ENCODE measurements at places on chromosomes 5 and 9.

GRCh38 chr5:75668977-75669689 lies 48.1 kb downstream of the POC5 start:
- peak; percentile 63 for DNase-seq

GRCh38 chr5:95241161-95241560 lies 43.7 kb downstream of the MCTP1 start:
- DNase-seq = no peak

DNA sequence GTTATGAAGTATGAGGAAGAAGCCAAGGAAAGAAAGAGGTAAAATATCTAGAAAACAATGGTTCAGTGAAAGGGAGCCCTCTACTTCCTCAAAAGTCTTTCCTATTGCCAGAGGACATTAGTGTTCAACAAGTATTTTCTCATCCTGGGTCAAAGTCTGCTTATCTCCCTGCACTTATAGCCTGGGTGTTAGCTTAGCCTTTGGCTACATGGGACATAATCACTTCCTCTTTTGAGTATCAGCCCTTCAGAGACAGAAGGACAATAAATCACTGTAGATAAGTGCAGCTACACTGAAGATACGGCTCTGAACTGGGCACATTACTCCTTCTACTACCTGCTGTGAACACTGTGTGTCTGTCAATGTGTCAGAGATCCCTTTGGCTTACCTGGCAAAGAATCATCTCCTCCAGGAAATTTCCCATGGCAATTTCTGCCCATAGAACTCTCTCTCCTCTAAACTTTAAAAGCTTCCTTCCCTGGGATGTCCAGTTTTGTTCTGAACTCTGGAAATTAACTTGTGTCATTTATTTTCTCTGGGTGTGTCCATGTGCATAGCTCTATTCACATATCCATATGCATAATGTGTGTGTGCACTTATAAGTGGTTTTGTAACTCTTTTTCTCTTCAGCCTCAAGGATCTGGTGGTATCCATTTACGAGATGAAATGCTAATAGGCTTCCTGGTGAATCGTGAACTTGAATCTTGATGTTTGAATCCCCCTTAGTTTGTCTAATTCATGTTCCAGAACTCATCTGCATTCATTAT lies 30.0 kb upstream of the RECK start:
- no peak for DNase-seq

GRCh38 chr5:42854795-42855194 lies 43.1 kb upstream of the SELENOP start:
- no peak for DNase-seq

DNA sequence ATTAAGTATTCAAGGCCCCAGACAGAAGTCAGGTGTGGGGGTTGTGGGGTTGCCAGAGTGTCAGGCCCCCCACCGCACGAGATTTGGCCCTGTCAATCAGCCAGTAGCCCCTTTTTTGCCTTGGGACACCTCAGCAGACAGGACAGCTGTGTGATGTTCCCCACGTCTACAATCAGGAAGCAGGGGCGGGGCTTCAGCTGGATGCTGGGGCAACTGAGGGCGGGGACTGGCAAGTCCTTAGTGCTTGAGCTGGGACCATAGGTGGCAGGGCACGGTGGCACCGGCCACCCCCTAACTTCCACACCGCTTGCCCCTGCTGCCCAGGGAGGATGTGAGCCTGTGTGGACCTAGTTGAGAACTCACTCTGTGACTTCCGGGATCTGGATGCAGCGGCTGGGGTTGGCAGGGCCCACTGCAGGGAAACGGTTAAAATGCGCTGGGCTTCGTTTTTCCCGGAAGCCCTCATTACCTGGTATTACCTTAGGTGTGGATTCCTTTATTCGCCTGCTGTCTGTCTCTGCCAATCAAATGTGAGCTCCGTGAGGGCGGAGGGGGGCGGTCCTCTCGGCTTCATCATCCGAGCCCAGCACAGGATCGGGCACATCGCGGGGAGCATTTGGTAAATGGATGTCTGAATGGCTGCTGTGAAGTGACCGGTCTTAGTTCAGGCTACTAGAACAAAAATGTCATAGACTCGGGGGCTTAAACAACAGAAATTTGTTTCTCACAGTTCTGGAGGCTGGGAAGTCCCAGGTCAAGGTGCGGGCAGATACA lies 7.5 kb upstream of the GTF3C5 start:
- DNase-seq = peak; percentile 46

- no peak for DNase-seq
Measured at GRCh38 chr5:80237243-80237642, 18.6 kb downstream of the SERINC5 start.

- DNase-seq = no peak
Measured at GRCh38 chr5:668283-668995, 24.7 kb downstream of the TPPP start.

DNA sequence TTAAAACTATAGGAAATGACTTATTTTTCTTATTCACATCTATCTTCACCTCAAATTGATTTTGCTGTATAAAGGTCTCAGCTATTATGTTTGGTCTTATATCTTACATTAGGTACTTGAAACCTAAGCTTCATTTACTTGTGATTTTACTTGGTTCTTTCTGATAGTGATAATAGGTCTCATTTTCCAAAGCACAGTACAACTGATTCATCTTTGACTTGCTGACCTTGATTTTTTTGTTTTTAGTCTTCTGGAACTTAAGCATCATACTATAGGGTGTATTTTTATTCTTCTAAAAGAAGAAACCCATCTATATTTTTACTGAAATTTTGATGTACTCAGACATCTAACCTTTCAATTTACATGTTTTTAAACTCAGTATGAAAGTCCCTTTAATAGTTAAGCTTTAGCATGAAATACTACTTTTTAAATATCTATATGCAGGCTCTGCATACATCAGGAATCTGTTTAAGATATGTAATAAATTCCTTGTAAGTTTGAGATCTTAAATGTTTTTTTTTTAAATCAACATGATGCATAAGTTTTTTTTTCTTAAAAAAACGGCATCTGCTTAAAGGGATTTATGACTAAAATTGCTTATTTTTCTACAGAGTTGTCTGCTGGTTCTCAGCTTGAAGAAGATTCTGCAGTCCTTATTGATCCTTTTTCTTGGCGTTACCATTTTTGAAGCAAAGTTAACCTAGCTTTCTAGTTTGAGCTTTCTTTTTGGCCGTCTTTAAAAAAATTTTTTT lies 13.3 kb downstream of the MATR3 start:
- DNase-seq = no peak

- DNase-seq = no peak
Measured at GRCh38 chr9:134295746-134296250, 30.5 kb upstream of the RXRA start.

DNA sequence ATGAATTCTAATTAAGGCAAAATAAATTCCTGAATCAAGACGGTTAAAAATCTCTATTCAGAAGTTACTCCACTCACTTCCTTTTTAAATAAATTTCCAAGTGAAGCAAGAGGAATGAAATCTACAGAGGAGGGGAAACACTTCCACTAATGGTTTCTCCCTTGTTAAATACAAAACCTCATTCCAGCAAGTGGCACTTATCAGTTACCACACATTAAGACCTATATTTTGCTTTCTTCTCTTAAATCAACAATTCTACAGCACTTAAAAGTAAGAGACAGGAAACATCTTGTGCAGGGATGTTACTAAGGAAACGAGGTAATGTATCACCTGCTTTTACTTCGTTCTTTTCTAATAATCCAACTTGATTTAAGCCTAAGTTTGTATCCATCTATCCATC lies 172.6 kb downstream of the RAPGEF6 start:
- no peak for DNase-seq

GRCh38 chr5:174723979-174724483 lies 351 bp upstream of the MSX2 start:
- no peak for DNase-seq

GRCh38 chr5:66915531-66915930 lies 281.1 kb downstream of the CD180 start:
- DNase-seq = no peak

DNA sequence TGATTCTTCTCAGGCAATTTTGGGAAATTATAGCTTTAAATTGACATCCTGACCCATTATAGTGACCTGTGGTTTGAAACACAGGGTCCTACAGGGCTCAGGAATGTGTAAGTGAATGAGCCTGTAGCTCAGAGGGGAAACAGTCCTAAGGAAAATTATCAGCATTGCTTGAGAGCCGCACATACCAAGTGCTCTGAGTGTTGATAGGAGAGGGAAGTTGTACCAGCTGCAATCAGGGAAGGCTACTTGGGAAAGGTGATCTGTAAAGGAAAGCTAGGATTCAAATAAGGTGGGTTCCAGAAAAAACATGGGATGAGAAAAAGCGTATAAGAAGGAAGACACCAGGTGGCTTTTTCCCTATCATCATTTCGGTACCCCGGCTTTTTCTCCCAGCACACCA lies 4.4 kb upstream of the SLC25A51 start:
- no peak for DNase-seq

GRCh38 chr9:92132501-92132900 lies 17.3 kb upstream of the SPTLC1 start:
- DNase-seq = no peak

- no peak for DNase-seq
Measured at GRCh38 chr5:13985731-13986418, 41.4 kb upstream of the DNAH5 start.

GRCh38 chr9:78470741-78471140 lies 173.8 kb downstream of the PSAT1 start:
- DNase-seq = no peak

GRCh38 chr9:76545191-76545590 lies 86.2 kb downstream of the GCNT1 start:
- no peak for DNase-seq

DNA sequence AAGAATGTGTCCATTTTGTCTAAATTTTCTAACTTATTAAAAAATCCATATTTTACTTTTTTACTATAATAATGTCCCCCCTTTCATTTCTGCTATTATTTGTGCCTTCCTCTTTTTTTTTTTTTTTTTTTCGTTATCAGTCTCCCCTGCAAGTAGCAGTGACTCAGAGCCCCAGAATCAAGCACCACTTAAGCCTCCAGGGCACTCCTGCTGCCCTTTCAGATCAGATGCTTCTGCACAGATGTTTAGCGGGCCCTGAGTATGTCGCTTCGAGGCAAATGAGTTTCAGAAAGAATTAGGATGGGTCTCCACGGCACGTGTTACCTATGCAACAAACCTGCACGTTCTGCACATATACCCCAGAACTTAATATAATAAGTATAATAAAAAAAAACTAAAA lies 11.7 kb downstream of the MED7 start:
- DNase-seq = no peak

DNA sequence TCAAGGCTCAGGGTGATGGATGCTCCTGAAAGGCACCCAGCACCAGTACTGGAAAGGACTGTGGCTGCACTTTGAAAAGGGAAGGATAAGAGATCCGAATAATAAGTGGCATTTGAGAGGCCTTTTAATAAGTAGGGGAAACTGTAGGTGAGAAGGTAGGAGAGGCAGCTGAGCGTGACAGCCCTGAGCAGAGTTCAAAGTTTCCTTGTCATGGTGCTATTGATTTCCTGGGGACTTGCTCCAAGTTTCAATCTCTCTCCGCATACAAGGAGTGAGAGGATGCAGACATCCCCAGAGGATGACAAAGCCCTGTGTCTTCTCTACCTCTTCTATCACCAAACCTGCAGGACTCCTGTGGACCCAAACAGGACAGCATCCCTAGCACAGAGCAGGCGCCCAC lies 354.5 kb downstream of the SPOCK1 start:
- no peak for DNase-seq

GRCh38 chr5:66864240-66864884 lies 268.2 kb downstream of the MAST4 start:
- peak; percentile 13 for DNase-seq

All from GM10248 (cell line).